SK-N-SH treated with all-trans-retinoic acid at 6 μM for 48 hours (cell line): ENCODE measurements at places on chromosomes 5 and 9.
A peak's percentile ranks its signal among the peaks of the same experiment; 100 is the strongest.

GRCh38 chr9:19018201-19018600 is 14.8 kb downstream of the SAXO1 start:
- no peak for ATAC-seq

DNA sequence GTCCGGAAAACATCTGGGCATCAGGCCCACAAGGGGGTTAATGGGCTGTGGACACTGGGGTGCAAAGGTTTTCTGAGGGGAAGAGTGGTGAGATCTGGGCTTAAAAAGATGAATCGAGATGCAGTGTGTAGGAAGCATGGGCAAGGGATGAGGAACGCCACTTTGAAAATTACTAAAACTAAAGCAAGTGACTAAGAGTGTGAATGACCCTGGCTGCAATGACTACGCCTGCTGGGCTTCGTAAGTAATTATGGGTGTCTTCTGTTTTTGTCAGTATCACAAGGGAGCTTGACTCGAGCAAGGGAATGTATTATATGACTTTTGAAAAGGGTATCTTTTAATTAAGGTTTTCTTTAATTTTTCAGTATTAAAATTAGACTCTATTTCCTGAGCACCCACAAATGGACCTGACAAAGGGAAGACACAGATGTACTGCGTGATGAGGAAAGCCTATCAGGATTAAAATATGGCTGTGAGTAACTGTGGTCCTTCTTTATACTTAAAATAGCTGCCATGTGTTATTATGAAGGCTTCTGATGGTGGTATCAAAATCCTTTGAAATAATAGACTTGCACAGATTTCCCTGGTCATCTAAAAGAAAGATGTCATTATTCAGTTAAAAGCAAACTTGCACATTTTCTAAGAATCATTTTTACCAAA is 4.2 kb downstream of the CTXN3 start:
- ATAC-seq: no peak

DNA sequence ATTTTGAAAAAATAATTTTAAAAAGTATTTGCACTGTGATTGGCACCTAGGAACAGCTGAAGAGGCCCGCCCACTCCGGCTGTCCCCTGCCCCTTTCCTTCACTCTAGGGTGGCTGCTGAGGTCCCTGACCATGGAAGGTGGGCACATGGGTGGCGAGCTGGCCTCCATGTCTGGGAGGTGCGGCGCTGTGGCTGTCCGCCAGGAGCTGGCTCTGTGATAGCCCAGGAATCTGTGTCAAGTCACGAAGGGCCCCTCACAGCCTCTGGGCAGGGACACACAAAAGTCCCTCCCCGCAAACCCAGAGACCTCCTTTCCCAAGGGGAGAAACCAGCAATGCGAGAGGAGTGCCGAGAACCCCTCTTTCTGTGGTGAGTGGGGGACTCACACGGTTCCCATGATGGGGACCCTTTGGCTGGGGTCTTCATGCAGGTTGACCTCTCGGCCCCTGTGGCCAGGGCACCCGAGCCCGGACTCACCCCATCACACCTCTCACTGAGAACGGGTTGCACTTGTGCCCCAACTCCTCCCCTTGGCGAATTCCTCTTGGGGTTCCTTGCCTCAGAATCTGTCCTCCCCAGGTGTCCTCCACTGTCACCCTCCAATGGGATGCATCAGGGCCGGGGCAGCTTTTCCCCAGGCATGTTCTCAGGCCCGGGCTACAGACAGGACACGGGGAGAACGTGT is 168.0 kb downstream of the GAPVD1 start:
- ATAC-seq: no peak

DNA sequence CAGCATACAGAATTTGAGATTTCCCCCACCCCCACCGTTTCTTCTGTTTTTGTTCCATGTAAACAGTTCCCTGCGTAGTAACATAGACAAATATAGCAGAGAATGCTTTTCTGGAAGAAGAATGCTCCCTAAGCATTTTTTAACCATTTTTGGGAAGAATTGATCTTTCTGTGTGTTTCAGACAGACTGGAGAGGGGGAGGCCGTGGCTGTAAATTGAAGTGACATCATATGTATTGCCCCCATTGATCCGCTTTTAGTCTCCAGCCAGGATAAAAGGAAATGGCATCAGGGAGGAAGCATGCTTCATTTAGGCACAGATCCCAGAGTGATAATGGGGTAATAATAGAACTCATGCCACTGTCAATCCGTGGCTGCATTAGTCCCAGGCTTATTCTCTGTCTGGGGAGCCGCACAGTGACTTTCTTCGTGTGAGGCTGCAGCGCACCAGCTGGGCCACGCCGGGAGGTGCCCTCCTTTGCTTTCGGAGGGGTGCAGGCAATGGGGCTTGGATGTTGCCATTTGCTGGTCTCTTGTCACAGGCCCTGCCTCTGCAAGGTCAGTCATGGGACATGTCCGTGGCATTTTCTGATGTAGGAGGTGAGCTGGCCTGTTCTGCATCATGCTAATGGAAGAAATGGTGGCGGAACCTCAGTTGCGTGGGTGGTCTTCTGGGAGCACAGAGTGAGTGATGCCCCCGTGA is 261.5 kb downstream of the FANCC start:
- peak; percentile 65 for ATAC-seq

- ATAC-seq: no peak
These were observed 315.2 kb downstream of the ARHGAP26 start for GRCh38 chr5:143085319-143085917.

GRCh38 chr5:42944989-42945388 is 95.1 kb downstream of the ANXA2R start:
- ATAC-seq: peak; percentile 77
